NCI-H2171 (cell line): ENCODE measurements at places on chromosomes 5 and 9.

DNA sequence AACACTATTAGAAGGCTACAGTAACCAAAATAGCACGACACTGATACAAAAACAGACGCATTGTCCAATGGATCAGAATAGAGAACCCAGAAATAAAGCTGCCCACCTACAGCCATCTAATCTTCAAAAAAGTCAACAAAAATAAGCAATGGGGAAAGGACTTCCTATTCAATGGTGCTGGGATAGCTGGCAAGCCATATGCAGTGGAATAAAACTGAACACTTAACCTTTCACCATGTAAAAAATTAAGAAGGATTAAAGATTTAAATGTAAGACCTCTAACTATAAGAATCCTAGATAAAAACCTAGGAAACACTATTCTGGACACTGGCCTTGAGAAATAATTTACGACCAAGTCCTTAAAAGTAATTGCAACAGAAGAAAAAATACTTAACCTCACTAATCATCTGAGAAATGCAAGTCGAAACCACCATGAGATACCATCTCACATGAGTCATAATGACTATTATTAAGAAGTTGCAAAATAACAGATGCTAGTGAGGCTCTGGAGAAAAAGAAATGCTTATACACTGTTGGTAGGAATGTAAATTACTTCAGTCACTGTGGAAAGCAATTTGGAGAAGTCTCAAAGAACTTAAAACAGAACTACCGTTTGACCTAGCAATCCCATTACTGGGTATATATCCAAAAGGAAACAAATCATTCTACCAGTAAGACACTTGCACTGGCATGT is 203.3 kb upstream of the CDH9 start:
- no peak for DNase-seq

DNA sequence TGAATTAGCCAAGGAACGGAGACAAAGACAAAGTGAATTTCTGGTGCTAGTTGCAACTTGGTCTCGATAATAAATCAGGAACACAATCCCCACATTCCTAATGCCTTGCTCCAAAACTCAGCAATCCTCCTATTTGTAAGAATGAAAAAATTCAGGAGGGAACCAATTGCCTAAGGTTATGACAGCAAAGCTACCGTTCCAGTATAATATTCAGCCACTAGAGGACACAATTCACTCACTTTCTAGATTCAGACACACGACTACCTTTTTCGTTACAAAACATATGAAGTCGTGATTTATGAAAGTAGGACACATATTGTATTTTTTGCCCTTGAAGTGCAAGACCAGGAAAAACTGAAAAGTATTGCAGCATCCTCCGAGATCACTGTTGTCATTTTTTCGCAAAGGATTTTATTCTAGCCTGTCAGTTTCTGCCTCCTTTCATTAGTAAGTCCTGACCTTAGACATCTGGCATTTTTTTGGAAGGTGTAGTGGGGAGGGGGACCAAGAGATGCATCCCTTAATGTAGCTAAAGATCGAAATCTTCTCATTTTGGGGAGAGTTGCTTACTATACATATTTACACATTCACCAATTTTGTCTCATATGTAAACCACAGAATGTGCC is 133.1 kb downstream of the DOCK8 start:
- DNase-seq: peak; percentile 41

- no peak for DNase-seq
Observed at GRCh38 chr5:151480384-151481293, 33.2 kb downstream of the SLC36A1 start.

DNA sequence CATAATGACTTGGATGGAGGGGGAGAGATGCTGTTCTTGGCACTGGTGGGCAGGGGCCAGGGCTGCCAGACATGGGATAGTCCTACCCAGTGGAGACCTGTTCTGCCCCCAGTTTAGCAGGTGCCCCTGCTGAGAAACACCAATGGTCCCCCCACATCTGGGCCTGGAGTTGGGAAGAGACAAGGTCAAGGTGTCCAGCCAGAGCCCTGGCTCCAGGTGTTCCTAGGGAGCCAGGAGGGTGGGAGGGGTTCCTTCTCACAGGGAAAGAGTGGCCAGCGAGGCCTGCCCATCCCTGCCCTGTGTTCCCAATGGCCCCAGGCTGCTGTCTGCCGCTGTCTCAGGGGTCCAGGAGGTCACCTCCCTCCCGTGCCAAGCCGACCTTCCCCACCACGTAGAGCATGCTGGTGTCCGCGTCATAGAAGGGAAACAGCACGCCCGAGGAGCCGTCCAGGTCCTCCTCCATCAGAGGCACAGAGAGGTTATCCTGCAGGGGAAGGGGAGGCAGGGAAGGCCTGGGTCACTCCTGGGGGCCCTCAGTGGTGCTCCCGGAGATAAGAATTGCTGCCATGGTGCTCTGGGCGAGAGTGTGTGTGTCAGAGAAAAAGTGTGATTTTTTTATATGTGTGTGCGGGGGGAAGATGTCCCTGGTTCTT is 11.7 kb upstream of the TRIM14 start:
- no peak for DNase-seq

DNA sequence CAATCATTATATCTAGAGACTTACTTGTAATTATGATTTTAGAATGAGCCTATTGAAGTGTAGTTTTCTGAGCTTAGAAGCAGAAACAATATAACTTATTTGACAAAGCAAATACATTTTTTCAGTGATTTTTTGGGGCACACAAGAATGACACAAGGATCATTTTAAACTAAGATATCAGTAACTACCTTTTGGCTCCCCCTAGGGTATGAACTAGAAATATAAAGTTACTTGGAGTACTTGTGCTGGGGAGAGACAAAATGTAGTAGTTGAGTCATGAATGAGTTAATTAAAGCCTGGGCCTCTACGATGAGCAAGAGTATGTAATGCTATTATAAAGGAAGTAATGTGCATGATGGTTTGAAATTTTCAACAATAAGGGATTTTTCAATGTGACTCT is 1244.1 kb upstream of the ACO1 start:
- no peak for DNase-seq

DNA sequence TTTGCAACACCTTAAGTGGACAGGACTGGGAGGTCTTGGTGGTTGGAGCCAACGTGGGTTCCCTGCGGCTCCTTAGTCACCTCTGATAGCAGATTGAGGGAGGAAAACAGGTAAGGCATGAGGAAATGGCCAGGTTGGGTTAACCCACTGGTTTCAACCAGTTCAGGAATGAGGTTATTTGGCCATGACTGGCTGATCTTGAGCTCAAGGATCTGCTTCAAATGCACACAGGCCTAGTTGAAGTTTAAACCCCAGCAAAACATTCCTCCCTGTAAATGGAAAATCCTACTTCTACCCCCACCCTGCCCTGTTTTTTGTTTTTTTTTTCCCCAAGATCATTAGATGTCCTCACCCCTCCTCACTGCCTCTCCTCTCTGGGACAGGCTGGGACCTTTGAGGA is 3.2 kb upstream of the NUP214 start:
- no peak for DNase-seq

DNA sequence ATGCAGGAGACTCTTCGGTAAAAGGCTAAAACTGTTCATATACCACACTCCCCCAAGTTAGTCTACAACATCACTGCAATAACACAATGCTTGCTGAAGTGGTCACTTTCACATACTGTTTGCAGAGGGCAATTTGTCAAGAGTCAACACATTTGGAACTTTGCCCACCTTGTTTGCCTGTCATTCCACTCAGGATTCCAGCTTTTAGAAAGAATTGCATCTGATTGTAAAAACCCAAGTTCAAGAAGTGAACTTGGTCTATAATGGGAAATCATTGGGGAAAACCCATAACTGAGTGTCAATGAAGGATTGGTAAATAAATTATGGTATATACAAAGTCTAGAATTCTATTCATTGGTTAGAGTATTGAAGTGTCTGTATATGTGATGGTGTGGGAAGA is 120.5 kb downstream of the GADD45G start:
- DNase-seq: no peak

DNA sequence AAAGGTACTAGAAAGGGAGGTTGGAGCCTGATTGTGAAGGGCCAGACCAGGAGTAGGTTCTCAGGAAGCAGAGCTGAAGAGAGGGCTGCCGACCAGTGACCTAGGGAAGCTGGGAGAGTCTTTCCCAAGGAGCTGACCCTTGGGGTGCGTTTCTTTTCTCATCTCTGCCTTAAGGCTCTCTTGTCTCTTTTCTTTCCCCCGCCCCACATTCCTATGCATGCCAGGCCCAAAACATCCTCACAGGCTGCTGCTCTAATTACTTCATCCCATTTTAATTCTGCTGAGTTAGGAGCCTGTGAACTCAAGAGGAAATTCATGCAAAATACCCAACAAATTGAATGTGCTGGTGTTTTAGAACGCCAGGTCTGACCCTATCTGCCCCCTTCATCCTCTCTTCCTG is 46.9 kb upstream of the HSPA9 start:
- DNase-seq: no peak

DNA sequence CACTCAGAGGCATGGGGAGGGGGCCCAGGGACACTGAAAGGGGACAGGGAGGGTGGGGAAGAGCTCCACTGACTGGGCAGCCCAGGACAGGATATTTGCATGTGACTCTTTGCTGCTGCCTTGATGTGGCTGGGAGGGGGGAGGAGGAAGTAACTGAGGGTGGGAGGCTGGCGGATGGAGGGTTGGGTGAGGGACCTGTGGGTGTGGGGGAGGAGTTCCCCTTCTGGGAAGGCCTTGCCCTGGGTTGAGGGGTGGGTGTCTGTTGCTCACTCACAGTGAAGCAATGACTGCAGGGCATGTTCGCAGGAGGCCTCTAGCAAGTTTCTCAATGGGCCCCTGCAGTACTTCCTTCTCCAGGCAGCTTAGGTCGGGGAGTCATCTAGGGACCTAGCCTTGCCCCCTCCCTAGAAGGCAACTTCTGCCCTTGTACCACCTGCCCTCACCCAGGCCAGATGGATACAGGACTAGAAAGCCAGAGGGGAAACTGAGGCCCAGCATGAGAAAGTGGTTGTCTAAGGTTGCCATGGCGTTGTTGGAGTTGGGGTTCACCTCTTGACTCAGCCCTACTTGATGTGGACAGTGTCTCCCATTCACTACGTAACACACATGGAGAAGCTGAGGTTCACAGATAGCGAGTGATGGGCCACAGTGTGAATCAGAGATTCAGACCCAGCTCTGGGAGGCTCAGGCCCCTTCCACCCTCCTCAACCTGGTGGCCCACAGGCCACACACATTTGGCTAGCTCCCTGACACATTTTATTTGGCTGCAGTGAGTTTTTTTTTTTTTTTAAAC is 3.0 kb downstream of the GRK6 start:
- no peak for DNase-seq

DNA sequence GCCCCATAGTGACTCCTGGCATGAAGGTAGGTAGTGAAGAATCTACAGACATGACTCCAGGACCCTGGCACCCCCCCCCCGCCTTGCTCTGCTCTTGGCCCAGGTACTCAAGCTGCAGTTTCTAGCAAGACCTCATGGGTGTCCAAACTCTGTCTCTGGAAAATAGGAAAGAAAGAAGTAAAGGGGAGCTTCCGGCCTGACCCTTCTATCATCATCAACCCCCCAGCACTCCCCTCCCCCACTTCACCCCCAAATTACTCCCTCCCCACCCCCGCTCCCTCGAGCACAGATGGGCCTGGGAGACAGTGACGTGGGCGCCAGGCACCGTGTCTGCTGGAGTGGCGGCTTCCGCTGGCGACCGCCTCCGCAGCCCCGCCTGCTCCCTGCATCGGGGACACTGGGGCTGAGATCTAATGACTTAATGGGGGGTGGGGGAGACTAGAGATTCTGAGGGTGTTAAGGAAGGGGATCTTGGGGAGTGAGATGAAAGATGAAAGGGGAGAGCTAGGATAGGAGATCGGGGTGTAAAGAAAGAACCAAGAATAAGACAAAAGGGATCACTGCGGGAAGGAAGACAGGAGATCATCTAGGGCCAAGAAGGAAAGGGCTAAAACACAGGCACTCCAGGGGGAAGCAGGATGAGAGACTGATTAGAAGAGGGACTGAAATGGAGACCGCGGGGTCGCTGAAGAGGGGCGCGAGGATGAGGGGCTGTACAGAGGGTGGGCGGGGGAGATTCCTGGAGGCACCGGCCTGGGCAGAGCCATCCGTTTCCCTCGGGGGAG is 1.1 kb upstream of the DNAJB5 start:
- DNase-seq: no peak

- no peak for DNase-seq
Observed at GRCh38 chr5:68519143-68519542, 303.6 kb downstream of the PIK3R1 start.

- DNase-seq: no peak
Observed at GRCh38 chr9:3823842-3824475, 298.2 kb upstream of the RFX3 start.

- no peak for DNase-seq
Observed at GRCh38 chr5:92676215-92677165, 904.5 kb downstream of the NR2F1-AS1 start.

- no peak for DNase-seq
Observed at GRCh38 chr9:84669288-84670137, at the start of gene NTRK2. NTRK2 (plus strand) TSS chr9:84669729; CDS start chr9:84670749, 1,020 bp downstream.

- DNase-seq: peak; percentile 67
Observed at GRCh38 chr9:1619915-1620710, 395.0 kb upstream of the SMARCA2 start.

DNA sequence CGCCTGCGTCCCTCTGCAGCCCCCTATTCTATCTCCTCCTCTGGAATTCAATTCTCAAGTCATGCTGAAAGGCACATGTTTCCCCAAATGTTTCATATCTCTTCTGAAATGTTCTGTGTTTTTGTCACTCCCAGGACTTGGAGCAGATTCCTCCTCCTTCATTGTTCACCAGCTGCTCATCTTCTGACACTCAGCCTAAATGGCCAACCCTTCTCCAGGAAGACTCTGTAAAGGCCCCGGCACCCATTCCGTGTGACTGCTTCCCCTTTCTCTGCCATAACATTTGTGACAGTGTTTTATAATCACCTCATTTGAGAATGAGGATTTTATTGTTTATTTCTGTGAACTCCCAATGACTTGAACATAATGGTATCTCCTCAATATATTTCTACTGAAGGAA is 170.8 kb upstream of the ADAMTS16 start:
- DNase-seq: no peak

DNA sequence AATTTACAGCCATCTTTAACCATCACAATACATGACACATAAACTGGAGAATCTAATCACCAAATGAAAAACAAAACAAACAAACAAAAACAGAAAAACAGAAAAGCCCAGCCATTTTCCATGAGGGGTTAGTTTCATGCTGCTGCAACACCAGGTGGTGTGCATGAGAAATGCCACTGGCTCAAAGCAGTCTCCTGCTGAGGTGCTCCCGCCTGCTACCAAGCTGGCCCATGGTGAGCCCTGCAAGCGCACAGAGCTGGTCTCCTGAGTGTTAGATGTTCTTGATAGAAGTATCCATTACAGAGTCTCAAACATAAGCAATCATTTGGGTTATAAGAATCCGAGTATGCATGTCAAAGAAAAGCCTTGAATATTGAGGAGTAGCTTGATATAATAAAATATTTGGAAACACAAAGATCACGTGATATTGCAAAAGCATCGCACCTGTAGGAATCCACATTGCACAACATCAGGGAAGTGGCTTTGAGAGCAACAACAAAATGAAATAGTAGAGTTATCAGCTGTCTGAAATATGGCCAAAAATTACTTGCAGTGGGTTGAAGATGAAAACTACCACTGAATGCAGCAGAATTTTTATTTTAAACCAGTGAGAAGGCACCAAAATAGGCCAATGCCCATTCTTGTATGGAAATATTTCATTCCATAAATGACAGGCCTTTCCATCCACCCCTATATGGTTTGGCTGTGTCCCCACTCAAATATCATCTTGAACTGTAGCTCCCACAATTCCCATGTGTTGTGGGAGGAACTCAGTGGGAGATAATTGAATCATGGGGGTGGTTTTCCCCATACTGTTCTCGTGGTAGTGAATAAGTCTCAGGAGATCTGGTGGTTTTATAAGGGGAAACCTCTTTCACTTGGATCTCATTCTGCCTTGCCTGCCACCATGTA is 194.8 kb downstream of the SYK start:
- DNase-seq: no peak

GRCh38 chr5:55603922-55604321 is 69.2 kb upstream of the PLPP1 start:
- DNase-seq: no peak

- DNase-seq: no peak
Observed at GRCh38 chr5:16600397-16600796, 16.4 kb downstream of the RETREG1 start.
